ENCODE measurements at places on chromosomes 16 and 17. TPM values are rescaled to one million over a fixed set of nuclear protein-coding genes. Genes with fewer than 3 reads are reported as not detected.

Gene WFIKKN2
- not detected for total RNA-seq

Gene GCGR
- not detected for total RNA-seq

Gene CD68
- 4.2 TPM for total RNA-seq

Gene IL34
- 0.60 TPM for total RNA-seq

Gene NXPH3
- total RNA-seq = not detected

Gene ETV4
- total RNA-seq = 1.9 TPM

Gene ALDOC
- 40.6 TPM for total RNA-seq

Gene KIF18B
- total RNA-seq = 0.15 TPM

Gene RNF222
- not detected for total RNA-seq

Gene KRTAP4-3
- not detected for total RNA-seq

Gene TMC6
- total RNA-seq = 61.5 TPM
